Chondrocyte (in vitro differentiated cells): ENCODE measurements at places on chromosomes 5 and 9. TPM values are rescaled to one million over a fixed set of nuclear protein-coding genes. Genes with fewer than 3 reads are reported as not detected.

The RLN2 gene
- total RNA-seq, result not detected in 3 replicates

The PDZD2 gene
- total RNA-seq, result 30.9 to 34.0 TPM (median 32.1 TPM) in 3 replicates

The SLC27A6 gene
- total RNA-seq, result 0.27 to 0.62 TPM in 2 of 3 replicates, not detected in the other

The CER1 gene
- not detected in 3 replicates for total RNA-seq

The INSL6 gene
- not detected in 3 replicates for total RNA-seq

The TMEM174 gene
- total RNA-seq, result not detected in 3 replicates

The SEMA6A gene
- total RNA-seq, result 3.5 to 4.9 TPM (median 3.9 TPM) in 3 replicates

The SHISAL2B gene
- not detected in 3 replicates for total RNA-seq

The GABRA1 gene
- not detected in 3 replicates for total RNA-seq

The PRLR gene
- 0.05 to 0.19 TPM in 2 of 3 replicates, not detected in the other for total RNA-seq

The RASEF gene
- 0.27 to 0.41 TPM in 2 of 3 replicates, not detected in the other for total RNA-seq

The DNAJC18 gene
- 17.4 to 27.0 TPM (median 25.6 TPM) in 3 replicates for total RNA-seq

The EPB41L4B gene
- total RNA-seq, result 3.7 to 5.4 TPM (median 4.1 TPM) in 3 replicates

The OBP2B gene
- not detected in 3 replicates for total RNA-seq

The ZNF354C gene
- total RNA-seq, result 3.5 to 4.5 TPM (median 3.8 TPM) in 3 replicates

The GPR150 gene
- total RNA-seq, result 0.33 to 0.42 TPM in 2 of 3 replicates, not detected in the other

The ODF2 gene
- 25.6 to 34.1 TPM (median 28.7 TPM) in 3 replicates for total RNA-seq

The SEPTIN8 gene
- 86.0 to 128 TPM (median 127 TPM) in 3 replicates for total RNA-seq

The MARCHF11 gene
- not detected in 3 replicates for total RNA-seq

The RASGRF2 gene
- total RNA-seq, result 0.87 to 2.0 TPM (median 0.92 TPM) in 3 replicates

The MLLT3 gene
- total RNA-seq, result 7.7 to 28.9 TPM (median 9.7 TPM) in 3 replicates

The ZFAND5 gene
- total RNA-seq, result 151 to 163 TPM (median 157 TPM) in 3 replicates

The RXRA gene
- 27.3 to 28.2 TPM (median 27.9 TPM) in 3 replicates for total RNA-seq

The TMEFF1 gene
- total RNA-seq, result 1.3 to 3.1 TPM (median 3.0 TPM) in 3 replicates

The FOXD1 gene
- total RNA-seq, result 28.1 to 78.9 TPM (median 28.6 TPM) in 3 replicates

The AJM1 gene
- 6.3 to 7.5 TPM (median 7.4 TPM) in 3 replicates for total RNA-seq

The FOXD4 gene
- total RNA-seq, result 0.17 to 0.44 TPM (median 0.26 TPM) in 3 replicates

The RABL6 gene
- 61.5 to 71.8 TPM (median 62.2 TPM) in 3 replicates for total RNA-seq

The SPOCK1 gene
- total RNA-seq, result 125 to 201 TPM (median 127 TPM) in 3 replicates

The KIF12 gene
- 0.39 to 1.4 TPM (median 0.70 TPM) in 3 replicates for total RNA-seq

The CKMT2 gene
- not detected in 3 replicates for total RNA-seq

The RNF224 gene
- 0.22 TPM in 1 of 3 replicates, not detected in the others for total RNA-seq

The EIF4E1B gene
- total RNA-seq, result not detected in 3 replicates

The CCDC192 gene
- total RNA-seq, result not detected in 3 replicates

The HTR4 gene
- total RNA-seq, result not detected in 3 replicates

The PCDHGA4 gene
- total RNA-seq, result 0.72 to 1.4 TPM (median 0.94 TPM) in 3 replicates

The KLF4 gene
- total RNA-seq, result 22.3 to 36.0 TPM (median 35.1 TPM) in 3 replicates

The PCDHGA2 gene
- 0.19 to 0.30 TPM (median 0.23 TPM) in 3 replicates for total RNA-seq

The DOCK2 gene
- total RNA-seq, result 2.0 to 11.8 TPM (median 3.1 TPM) in 3 replicates

The PCDHB8 gene
- 1.1 to 3.1 TPM (median 1.7 TPM) in 3 replicates for total RNA-seq

The PLAC8L1 gene
- 0.59 to 0.97 TPM (median 0.94 TPM) in 3 replicates for total RNA-seq

The SPAG8 gene
- 0.30 to 3.3 TPM (median 0.82 TPM) in 3 replicates for total RNA-seq

The SHLD3 gene
- total RNA-seq, result 2.2 to 3.2 TPM (median 2.9 TPM) in 3 replicates

The OR1J2 gene
- not detected in 3 replicates for total RNA-seq

The STK10 gene
- 32.9 to 52.7 TPM (median 45.9 TPM) in 3 replicates for total RNA-seq

The NMUR2 gene
- not detected in 3 replicates for total RNA-seq

The CDKN2A gene
- total RNA-seq, result 20.7 to 31.7 TPM (median 21.2 TPM) in 3 replicates

The SLC6A7 gene
- 0.15 TPM in 1 of 3 replicates, not detected in the others for total RNA-seq

The ZDHHC21 gene
- 9.8 to 15.8 TPM (median 11.4 TPM) in 3 replicates for total RNA-seq

The RAB3C gene
- not detected in 3 replicates for total RNA-seq

The PRDM9 gene
- not detected in 3 replicates for total RNA-seq

The FOXD4L5 gene
- 0.10 to 0.51 TPM (median 0.18 TPM) in 3 replicates for total RNA-seq
